ENCODE measurements at places on chromosomes 1 and 21.

- DNase-seq: no peak
These were observed 10.3 kb upstream of the CDCP2 start for GRCh38 chr1:54163051-54163450.

DNA sequence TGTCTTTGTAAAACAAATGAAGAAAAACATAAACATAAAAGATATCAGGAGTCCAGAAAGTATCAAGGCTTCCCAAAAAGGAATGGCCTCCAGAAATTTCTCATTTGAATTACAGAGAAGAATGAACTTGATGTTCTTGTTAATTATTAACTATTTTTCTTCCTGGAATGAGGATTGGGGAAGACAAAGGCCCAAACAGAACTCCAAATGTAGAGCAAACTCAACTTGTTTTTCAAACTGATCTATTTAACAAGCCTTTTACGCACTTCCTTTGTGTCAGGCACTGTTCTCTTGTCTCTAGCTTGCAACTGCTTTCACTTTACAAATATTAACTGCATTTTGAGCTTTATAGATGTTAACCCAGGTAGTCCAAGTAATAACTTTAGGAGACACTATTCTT lies 45.5 kb downstream of the LAMC2 start:
- DNase-seq: no peak

GRCh38 chr1:234528074-234528865 lies 49.3 kb upstream of the TARBP1 start:
- DNase-seq: no peak

GRCh38 chr1:205169248-205169647 lies 42.3 kb downstream of the DSTYK start:
- no peak for DNase-seq

DNA sequence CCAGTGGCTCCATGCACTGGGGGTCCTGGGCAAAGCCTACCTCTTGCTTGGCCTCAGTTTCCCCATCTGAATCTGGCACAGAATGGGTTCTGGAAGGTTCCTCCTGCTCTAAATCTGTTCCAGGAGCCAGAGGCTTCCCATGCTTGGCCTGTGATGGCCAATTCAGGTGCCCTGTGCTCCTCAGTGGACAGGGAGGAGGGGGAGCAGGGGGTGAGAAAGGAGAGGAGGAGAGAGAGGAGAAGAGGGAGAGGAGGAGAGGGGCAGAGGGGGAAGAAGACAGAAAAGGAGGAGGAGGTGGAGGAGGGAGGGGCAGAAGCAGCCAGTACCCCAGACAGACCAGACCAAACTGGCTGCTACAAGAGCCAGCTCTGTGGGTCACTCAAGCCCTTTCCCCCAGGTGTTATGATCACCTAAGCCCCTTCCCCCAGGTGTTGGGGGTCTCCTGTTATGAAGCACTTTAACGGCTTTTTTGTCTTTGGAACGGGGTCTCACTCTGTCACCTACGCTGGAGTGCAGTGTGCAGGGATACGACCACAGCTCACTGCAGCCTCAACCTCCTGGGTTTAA lies 43.7 kb downstream of the TRIM11 start:
- no peak for DNase-seq

GRCh38 chr1:242836423-242836822 lies 311.9 kb upstream of the PLD5 start:
- DNase-seq: no peak

DNA sequence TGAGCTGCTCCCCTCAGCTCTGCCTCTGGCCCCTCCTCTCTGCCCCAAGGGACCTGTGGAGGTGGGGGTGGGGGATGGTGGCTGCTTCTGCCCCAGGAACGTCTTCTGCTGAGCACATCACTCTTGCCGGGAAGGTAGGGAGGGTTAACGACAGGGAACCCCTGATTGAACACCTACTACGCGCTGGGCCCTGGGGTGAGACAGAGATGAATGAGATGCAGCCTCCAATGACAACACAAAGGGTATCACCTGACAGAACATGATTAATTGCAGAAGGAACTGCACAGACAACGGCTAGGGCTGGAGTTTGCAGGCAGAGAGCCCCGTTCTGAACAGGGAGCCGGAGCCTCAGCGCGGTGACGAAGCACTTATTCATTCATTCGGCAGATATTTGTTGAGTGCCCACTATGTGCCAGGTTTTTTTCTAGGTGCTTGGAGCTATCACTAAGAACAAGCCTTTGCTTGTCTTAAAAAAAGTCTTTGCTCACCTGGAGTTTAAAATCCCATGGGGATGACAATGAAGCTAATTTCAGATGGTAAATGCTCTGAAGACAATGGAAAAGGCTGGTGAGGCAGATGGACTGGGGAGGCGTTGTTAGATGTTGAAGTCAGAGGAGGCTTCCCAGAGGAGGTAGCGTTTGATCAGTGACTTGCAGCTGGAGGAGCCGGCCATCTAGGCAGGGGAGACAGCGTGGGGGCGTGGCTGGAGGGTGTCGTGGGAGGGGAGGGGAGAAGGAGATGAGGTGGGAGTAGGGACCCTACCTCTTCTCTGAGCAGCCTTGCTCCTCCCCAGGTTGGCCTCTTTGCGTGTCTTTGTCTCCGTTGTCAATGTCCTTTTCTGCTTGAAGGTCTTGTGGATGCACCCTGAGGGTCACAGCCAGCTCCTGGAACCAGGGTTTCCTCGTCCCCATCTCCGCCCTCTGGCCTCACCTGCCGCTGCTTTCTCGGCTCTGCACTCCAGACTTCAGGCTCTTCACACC lies 103.1 kb upstream of the CSF3R start:
- no peak for DNase-seq

DNA sequence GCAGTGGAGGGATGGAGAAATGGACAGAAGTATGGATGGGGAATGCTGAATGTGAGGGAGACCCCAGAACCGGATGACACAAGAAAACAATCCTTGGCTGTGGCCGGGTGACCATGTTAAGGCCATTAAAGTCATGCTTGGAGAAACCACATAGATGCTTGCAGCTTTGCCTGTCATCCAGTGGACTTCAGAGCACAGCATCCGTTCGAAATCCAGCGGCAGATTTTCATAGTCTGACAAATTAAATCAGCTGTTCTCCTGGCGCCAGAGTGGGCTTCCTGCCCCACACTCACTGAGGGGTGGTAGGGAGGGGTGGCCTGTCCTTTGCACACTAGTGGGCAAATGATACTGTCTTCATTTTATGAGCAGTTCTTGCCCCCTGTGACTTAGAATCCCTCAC lies 35.1 kb downstream of the ABCG1 start:
- no peak for DNase-seq

DNA sequence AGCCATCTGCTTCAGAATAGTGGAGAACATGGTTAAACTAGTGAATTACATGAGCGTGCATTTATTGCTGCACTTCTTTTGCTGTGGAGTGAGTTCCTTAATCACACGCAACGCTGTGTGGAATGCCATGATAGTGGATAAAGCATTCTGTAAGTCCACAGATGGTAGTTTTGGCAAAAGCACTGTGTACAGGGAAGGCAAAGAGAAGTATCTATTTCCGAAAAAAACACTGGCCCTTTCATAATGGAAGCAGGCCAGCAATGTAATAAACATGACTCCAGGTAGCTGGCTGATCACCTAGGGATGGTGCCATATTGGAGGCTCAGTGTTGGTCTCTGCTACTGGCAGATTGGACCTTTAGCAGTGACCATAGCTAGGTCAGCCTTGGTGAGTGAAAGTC lies 67.6 kb downstream of the FH start:
- no peak for DNase-seq

DNA sequence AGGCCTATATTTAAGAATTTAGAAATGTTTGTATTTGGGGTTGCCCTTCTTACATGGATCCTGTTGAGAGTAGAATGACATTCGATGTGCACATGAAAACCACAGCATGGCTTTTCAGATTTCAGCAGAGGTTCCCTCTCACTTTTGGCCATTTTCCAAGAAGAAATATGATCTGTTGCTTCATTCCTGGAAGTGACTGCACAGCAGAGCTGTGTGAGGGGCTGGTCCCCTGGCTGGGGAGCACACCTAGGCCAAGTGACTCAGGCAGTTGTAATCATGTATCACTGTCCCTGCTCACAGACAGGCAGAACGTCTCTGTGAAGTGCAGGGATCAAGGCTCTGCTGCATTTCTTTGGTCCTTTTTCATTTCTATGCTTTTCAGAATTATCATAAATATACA lies 32.3 kb downstream of the AGT start:
- no peak for DNase-seq

- DNase-seq: no peak
These were observed 55.3 kb upstream of the DSCAM start for GRCh38 chr21:40902299-40902698.

DNA sequence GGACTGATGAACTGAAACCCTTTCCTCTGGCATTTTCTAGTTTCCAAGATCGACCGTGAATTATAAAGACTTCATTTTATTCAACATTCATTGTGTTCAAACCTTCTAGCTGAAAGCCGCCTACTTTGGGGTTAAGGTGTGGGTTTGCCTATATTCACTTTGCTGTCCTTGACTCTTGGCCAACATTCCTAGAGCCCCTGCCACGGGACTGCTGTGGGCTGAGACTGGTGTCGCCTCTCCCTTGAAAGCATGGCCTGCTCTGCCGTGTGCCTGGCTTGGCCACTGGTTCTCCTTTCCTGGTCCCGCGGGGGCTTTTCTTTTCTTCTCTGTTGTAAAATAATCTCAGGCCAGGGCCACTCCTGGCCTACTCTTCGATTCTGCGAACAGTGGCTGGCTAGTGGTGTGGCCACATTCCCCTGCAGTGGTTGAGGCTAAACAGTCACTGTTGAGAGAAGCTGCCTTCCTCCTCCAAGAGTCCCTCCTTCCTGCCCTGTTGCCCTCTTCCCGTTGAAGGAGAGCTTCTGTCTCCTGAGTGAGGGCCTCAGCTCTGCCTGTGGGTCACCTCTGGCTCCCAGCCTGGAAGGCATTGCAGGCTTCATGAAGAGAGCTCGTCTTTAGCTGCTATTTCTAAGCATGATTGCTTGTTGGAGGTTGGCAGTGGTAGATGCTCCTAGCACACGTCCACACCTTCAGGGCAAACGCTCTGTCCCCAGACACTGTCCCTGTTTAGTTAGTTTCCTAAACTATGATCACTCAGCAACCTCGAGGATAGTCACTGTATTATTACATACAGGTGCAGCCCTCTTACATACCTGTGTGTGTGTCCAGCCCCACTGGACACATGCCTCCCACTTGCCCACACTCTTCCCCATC lies 80.5 kb downstream of the GALNT2 start:
- DNase-seq: no peak

- DNase-seq: no peak
These were observed 214.0 kb downstream of the LMO4 start for GRCh38 chr1:87542697-87543096.

DNA sequence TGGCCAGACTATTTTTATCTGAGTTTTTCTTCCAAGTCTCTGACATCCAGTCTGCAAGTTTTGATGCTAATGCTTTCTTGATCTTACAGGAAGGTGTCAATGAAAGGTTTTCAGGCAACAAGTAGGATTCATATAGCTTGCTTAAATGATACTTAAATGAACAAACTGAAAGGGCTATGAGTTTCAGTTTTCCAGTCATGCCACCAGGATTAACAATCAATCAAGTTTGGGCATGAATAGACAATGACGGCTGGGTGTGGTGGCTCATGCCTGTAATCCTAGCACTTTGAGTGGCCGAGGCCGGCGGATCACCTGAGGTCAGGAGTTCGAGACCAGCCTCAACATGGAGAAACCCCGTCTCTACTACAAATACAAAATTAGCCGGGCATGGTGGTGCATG lies 34.3 kb upstream of the SLC16A1 start:
- DNase-seq: no peak

GRCh38 chr1:117606649-117607430 lies 992 bp downstream of the TENT5C start:
- DNase-seq: peak; percentile 21

GRCh38 chr1:78092643-78093042 lies 46.9 kb downstream of the GIPC2 start:
- DNase-seq: no peak

DNA sequence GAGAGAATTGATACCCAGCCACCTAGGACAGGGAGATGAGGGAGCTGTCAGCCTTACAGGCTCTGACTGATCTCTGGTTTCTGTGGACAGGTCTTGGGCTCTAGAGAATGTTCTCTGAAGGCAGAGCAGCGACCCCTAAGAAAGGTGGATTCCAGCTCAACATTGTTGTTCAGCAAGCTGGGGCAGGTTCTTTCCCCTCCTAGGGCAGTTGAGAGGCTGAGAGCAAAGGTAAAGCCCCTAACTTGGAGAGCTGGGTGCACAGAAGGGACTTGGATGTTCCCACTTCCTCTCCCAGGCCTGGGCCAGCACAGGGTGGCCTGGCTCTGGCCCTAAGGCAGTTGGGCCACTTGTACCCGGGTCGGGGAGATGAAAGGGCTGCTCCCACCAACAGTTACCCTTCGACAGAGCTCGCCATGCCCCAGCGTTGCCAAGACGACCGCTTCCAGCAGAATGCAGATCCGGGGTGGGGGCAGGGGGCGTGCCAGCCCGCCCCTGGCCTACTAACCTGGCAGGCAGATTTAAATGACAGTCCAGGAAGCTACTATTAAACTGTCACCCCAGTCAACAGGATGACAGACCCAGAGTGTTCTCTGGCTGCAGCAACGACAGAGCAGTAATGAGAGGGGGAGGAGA lies 31.6 kb downstream of the LRP8 start:
- DNase-seq: no peak

- peak; percentile 83 for DNase-seq
These were observed 45.5 kb downstream of the CD46 start for GRCh38 chr1:207797229-207797973.

DNA sequence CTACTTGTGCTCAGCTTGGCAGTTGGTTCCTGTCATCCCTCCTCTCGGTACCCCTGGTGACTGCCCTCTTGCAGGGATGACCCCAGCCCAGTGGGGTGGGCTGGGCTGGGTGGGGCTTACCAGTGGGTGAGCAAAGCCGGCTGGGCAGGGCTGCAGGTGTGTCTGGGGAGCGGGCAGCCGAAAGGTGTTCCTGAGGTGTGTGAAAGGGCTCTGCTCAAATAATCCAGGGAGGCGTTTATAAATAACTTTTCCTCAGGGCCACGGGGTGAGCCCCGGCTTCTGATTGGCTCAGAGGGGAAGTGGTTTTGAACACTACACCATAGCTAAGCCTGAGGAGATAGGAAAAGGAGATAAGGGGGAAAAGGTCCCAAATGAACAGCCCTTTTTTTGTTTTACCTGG lies at the start of gene SLC26A9:
TSS of gene SLC26A9 (minus strand) at position 212 of the 400 bp plus-strand sequence. CDS start 7,636 bp downstream, outside the sequence.
- no peak for DNase-seq

GRCh38 chr1:92363401-92363800 lies 64.5 kb downstream of the RPAP2 start:
- DNase-seq: no peak

GRCh38 chr1:108865316-108865910 lies 8.5 kb upstream of the AKNAD1 start:
- no peak for DNase-seq

GRCh38 chr1:1540090-1540817 lies at the start of gene TMEM240:
TSS of gene TMEM240 (minus strand) at chr1:1540624. CDS start at chr1:1540346, 278 bp downstream.
- no peak for DNase-seq

- DNase-seq: no peak
These were observed 15.8 kb downstream of the HSPG2 start for GRCh38 chr1:21921100-21921875.

DNA sequence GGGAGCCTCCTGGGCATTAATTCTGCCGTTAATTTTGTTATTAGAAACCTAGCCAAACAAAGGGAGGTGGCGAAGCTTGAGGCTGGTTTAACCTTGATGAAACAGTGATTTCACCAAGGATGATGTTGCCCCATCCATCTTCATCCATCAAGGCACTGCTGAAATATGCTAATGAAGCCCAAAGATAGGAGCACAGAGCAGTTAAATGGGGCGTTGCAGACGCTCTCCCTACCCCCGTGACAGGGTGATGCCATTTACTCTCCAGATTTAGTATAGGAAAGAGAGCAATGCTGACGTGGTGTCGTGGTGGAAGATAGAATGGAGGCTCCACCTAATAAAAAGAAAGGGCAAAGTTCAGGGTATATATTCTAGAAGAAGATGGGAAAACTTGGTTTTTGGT lies 84.0 kb downstream of the PBX1 start:
- no peak for DNase-seq

All from MM.1S (cell line).